ENCODE measurements at places on chromosomes 2 and 18.

DNA sequence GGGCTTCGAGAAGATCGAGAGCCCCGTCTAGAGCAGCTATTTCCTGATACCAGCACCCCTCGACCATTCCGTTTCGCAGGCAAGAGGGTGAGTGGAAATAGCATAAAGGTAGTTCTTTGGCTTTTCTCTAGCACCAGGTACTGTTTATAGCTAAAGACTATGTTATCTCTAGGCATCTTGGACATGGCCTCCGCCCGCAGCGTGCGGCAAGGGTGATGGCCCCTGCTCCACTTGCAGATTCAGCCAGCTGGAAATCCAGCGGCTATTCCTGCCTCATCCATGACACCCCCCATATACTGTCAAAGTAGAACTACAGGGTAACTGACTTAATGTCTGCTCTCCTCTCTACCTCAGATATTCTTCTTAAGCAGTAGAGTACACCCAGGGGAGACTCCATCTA lies 3.3 kb downstream of the AGBL5 start:
- DNase-seq, result no peak

DNA sequence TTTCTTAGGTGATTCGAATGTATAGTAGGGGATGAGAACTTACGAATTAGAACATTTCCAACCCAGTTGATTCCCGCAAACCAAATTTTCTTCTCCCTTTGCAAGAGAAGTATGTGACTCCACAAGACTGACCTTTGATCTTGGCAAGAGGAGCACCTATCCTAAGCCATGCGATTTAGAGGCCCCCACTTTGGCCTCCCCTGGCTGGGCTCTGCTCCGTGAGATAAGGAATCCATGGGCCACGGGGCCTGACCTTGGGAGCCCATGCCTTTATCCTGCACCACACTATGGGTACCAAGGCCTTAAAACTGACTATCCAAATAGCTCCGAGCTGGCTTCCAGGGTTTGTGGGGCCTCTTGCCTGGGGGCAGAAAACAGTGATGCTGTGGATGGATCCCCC lies 135.8 kb downstream of the LRRTM1 start:
- no peak for DNase-seq

GRCh38 chr2:218811382-218811781 lies 20.2 kb downstream of the PRKAG3 start:
- no peak for DNase-seq

GRCh38 chr2:47704287-47704686 lies 78.7 kb upstream of the MSH6 start:
- no peak for DNase-seq

DNA sequence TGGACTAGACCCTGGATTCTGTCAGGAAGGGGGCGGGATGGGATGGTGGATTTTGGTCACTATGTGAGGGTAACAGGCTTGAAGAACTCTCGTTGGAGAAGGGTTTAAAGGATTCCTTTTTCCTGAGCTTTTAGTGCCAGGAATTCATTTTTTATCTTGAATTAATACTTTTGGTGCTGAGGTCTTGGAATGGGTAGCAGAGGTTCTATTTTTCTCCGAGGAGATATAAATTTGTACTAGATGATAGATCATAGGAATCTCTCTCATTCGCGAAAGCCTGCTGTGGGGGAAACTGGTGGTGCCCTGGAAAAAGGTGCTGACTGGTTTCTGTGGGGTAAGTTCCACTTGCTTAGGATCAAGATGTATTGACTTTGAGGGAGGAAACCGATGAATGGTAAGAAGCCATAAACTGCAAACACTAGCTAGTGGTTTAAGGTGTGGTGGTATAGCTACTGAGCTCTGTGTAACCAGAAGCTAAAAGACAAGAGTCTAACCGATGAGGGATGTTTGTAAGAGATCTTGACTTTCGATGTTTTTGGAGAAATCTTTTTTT lies 706 bp downstream of the AGPS start:
- no peak for DNase-seq

GRCh38 chr18:55245211-55245614 lies 286.0 kb upstream of the CCDC68 start:
- peak; percentile 61 for DNase-seq

GRCh38 chr18:75625966-75626365 lies 198.5 kb upstream of the SMIM21 start:
- no peak for DNase-seq
